ENCODE measurements at places on chromosomes 5 and 9.

GRCh38 chr5:555058-555623 lies 30.9 kb upstream of the SLC9A3 start:
- DNase-seq, result no peak

GRCh38 chr9:84754881-84755280 lies 85.4 kb downstream of the NTRK2 start:
- no peak for DNase-seq

- peak; percentile 2 for DNase-seq
Observed at GRCh38 chr5:56190497-56190896, 42.6 kb downstream of the ANKRD55 start.

DNA sequence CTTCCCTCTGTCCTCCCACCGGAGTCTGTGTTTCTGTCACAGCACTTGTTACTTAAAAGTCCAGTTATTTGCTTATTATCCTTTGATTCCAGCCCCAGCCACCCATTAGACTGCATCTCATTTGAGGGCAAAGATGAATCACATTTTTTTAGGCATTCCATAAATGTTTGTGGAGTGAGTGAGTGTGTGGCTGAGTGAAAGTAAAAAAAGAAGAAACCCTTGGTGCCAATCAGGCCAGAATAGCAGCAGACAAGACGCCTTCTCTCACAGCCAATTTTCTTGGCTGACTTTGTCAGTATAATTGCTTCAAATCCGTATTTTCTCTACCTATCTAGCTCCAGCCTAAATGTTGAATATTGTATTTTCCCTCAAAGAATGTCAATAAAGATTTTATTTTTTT lies 613.0 kb upstream of the WWC1 start:
- DNase-seq, result no peak

GRCh38 chr5:147779694-147780093 lies 2.8 kb downstream of the JAKMIP2 start:
- DNase-seq, result no peak

- DNase-seq, result no peak
Observed at GRCh38 chr5:123803359-123803758, 291.4 kb downstream of the CSNK1G3 start.

GRCh38 chr5:157603333-157604190 lies 28.0 kb upstream of the ADAM19 start:
- DNase-seq, result peak; percentile 26

DNA sequence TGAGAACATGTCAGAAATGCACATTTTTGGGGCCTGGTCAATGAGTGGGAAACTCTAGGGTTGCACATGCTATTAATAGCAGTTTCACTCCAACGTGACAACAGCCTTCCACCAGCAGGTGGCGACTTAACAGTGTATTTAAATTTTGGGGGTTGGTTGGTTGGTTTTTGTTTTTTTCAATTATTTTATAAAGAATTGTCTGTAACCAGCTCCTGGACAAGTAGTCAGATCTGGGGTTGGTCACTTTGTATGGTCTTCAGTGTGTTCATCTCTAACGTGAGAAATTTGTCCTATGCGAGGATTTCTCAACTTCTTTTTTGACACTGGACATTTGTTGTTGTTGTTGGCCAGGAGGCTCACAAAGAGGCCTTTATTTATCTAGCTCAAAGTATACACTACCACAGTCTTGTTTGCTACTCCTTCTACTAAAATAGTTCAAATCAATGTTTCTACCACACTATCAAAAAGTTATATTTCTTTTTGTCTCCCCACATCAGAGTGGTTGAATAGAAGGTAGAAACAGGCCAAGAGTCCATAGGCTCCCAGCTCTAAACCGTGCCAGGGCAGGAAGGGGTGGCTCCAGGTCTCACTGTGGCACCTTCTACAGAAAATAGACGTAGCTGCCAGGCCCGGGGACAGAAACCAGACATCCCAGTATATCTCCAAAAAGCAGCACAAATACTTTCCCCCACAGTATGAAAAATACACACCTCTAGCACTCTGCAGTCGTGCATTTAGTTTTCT lies 110.4 kb downstream of the TRPM6 start:
- DNase-seq, result peak; percentile 44

- no peak for DNase-seq
Observed at GRCh38 chr5:6822068-6822467, 108.8 kb downstream of the TENT4A start.

DNA sequence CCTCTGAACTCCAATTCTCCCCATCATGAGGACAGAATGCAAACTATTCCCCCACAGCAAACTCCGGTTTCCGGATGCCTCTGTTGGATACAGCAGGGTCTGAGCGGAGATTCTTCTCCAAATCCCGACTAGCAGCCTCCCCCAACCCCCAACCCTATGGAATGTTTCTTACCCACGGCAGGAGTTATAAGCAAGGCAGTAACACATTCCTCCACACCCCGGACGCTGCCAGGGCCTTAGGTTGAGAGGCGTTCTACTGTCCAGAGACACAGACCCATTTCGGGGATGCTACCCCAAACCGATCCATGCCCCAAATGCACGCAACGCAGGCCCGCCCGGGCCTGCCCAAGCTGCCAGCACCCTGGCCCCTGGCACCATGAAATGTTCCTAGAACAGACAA lies 85.6 kb upstream of the LMX1B start:
- no peak for DNase-seq

GRCh38 chr5:102536323-102536928 lies 37.6 kb upstream of the SLCO6A1 start:
- DNase-seq, result no peak

DNA sequence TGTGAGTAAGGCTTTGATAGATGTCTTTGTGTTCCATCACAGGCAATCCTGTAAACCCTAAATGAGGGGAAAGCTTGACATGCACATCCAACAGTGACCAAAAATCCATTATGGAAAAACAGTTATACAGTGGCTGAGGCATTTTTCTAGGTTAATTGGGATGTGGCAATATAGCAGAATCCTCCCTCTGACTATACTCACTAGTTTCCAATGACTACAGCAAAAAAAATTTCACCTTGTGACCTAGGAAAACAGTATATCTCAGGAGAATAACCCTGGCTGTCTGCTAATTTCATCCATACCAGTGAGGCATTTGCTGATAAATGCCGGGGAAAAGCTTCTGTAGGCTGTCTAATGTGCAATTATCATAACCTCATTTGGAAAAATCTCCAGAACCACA lies 49.9 kb upstream of the SNCAIP start:
- no peak for DNase-seq

DNA sequence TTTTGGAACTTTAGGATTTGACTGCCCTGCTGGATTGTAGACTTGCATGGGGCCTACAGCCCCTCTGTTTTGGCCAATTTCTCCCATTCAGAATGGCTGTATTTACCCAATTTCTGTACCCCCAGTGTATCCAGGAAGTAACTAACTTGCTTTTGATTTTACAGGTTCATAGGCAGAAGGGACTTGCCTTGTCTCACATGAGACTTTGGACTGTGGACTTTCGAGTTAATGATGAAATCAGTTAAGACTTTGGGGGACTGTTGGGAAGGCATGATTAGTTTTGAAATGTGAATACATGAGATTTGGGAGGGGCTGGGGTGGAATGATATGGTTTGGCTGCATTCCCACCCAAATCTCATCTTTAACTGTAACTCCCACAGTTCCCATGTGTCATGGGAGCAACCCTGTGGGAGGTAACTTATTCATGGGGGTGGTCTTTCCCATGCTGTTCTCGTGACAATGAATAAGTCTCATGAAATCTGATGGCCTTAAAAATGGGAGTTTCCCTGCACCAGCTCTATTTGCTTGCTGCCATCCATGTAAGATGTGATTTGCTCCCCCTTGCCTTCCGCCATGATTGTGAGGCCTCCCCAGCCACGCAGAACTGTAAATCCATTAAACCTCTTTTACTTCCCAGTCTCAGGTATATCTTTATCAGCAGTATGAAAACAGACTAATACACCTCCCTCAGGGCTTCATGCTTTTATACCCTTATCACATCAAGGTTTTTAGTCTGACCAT lies 206.6 kb downstream of the DENND1A start:
- DNase-seq, result no peak

Measured in activated CD4-positive, CD25-positive, alpha-beta regulatory T cell (primary cell).